GM03348 (cell line): ENCODE measurements at places on chromosomes 1 and 21.

DNA sequence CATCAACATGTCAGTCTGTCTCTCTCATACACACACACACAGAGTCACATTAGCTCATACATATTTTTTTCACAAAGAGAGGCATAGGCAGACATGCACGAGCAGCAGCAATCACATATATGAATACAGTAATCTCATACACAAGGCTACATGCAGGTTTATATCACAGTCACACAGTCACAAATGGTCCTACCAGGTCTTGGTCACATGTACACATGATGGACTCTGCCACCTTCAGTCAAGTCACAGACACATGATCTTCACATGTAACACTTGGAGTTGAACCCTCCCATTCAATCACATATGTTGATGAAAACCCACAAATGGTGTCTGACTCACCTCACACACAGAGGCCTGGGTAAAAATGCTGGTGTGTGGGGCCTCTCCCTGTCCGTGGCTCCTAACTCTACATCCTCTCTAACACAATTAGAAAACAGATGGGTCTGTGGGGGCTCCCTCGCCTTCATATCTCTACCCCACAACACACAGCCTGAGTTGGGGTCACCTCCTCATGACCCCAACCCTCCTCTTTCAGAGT, 27.9 kb downstream of the RIMS3 start:
- no peak for DNase-seq

DNA sequence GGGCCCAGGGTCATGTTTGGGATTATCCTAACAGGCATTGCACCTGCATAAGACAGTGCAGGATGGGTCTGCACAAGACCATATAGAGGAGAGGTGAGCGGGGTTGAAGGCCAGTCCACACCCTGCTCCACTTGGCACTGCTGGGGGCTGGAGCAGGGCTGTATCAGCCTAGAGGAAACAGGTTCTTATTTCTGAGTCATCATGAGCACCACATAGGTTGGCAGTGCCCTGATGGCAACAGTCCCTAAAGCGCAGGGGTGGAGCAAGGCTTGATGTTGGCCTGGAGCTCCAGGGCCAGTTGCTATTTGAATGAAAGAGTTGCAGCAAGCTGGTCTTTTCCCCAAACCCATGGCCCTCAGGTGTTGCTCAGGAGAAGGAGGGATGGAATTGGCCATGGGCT, 29.8 kb upstream of the BMP8B start:
- no peak for DNase-seq

- DNase-seq = no peak
Measured at GRCh38 chr1:108038653-108039236, 73.8 kb upstream of the VAV3 start.

GRCh38 chr1:118388301-118388959, 203.4 kb upstream of the SPAG17 start:
- peak; percentile 5 for DNase-seq

DNA sequence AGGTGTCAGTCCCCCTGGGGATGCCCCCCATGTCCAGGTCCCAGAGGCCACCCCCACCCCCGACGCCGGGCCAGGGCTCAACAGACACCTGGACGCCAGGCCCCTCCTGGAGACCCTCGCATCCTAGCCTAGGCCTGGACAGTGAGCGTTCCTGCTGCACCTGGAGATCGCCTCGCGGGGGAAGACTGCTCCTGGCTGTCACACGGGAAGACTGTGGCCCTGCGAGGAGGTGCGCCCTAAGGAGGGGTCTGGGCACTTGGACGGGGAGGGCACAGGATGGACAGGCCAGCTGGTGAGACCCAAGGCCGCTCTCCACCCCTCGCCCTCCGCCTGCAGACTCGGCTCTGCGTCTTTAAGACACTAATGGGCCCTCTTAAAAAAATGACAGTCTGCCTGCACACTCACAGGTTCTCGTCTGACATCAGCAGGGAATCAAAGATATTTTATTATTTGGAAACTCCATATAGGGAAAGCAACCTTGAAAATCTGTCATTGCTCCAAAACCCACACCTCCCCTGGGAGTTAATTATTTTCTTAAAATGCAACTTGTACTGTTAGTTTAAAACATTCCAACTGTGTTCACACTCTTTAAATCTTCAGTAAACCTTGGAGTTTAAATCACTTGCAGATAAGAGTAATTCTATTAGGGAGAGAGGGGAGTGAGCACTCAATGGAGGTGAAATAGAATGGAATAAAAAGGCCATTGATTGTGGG, 45.6 kb upstream of the ACTRT2 start:
- DNase-seq = no peak

DNA sequence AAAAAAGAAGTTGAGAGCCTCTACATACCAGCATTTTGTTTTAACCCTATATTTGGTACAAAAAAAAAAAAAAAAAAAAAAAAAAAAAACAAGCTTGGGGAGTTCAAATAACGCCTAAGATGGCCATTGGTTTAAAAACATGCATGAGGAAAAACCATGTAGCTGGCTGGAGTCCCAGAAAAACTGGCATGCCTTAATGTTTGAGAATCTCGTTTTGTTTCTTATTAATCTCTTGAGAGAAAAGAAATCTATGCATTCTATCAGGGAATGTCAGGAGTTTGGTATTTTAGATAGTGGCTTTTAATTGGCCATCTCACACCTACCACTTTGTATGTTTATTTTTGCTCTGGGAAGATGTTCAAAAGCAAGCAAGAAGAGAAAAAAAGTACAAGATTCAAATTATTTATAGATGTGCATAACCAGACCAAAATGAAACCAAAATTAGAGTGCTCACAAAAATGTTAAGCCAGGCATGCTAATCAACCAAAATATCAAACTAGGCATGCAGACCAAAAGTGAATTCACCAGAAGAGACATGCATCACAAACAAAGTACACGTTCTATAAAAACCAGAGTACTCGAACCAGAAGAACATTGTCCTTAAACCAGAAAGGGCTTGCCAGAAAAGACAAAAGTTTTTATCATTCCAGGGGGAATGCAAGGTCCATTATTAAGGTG, 156.6 kb downstream of the AK5 start:
- peak; percentile 7 for DNase-seq

- DNase-seq = no peak
Measured at GRCh38 chr1:174965362-174966007, 34.3 kb upstream of the CACYBP start.

DNA sequence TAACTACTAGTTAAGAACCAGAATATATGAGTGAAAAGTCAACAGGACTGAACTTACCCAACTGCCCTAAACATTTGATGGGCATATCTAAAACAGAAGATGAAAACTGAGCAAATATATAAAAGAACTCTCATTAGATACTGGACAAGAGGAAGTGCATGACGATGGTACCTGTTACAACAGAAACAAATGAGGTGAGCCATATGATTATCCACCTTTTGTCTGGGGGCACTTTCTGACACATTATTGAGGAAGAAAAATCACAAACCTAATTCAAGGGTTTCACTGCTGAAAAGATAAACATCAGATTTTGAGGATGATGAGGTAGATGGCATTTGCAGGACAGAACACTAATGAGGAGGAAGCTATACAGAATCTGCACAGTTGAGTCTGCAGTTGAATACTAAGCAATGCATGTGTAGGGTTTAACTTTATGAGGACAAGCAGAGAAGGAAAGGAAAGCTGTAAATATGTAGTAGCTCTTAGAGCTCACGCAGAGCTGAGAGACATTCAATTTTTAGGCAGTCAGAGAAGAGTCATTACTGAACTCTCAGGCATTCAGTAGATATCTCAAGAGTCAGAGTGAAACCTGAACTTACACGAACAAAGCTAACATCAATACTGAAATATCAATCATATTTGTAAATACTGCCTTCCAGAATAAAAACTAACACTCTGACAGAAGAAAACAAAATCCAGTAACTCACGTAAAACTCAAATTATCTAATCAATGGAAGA, 262.1 kb downstream of the AKT3 start:
- no peak for DNase-seq

DNA sequence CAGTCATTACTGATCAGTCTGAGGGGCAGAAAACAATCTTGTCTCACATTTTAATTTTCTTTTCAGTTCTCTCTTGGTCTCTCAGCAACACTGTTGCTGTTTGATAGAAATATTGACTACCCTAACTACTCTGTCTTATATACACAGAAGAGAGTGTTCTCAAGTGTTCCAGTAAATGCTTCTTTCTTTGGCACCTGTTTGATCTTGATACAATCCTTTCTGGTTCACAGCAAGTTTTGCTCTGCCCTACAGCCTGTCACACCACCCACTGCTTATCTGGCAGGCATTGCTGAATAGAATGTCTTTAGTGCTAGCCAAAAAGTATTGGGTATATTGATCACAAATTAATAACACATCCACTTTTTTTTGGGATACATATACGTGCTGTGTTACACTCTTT, 75.7 kb upstream of the WLS start:
- no peak for DNase-seq

DNA sequence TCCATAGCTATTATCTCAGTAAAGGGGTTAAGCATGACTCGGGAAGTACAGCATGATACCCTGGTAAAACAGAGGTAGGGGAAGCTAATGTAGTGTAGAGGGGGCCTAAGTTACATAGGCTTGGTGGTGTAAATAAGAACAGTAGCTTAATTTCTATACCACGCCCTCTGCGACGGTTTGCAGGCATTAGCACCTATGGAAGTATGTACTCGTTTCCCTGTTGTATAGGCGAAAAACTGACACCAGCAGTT, 470 bp upstream of the NAXE start:
- no peak for DNase-seq

GRCh38 chr21:38968887-38969543, 163.3 kb downstream of the ETS2 start:
- no peak for DNase-seq

GRCh38 chr1:227127891-227128290, 187.8 kb downstream of the COQ8A start:
- no peak for DNase-seq

DNA sequence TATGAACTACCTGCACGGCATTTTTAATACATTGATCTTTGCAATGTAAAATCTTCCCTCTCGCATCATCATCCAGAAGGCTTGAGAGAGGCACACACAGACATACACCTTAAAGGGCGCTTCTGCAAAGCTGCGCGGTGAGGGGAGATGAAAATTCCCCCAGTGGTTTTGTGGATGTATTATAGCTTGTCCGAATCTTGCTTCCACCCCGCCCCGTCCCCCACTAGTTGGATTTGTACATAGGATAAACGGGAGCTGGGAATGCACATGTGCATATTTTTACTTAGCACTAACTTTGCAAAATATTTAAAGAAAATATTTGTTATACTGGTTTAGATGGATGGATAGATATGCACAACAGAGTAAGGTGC, 542 bp upstream of the ASTN1 start:
- no peak for DNase-seq

DNA sequence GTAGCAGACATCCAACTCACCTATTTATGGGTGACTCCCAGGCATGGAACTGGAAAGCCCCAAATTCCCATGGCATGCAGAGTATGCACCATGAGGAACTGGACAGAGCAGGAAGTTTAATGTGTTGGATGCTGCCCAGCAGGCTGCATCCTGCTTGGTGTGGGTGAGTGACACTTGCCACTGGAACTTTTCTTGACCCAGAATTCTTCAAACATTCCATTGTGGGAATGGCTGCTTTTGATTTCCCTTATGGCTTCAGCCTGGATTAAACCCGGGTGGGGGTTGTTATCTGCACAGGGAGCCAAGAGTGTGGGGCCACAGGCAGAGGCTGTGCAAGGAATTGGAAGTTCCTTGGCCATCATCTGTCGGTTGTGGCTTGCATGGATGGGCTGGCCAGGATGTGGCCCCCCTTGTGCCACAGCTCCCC, 26.9 kb upstream of the BACE2 start:
- peak; percentile 81 for DNase-seq

- DNase-seq = no peak
Measured at GRCh38 chr1:5709461-5709975, 282.7 kb downstream of the NPHP4 start.

- DNase-seq = no peak
Measured at GRCh38 chr1:207813512-207813881, 61.6 kb downstream of the CD46 start.

- DNase-seq = peak; percentile 48
Measured at GRCh38 chr1:74689621-74690363, 16.2 kb upstream of the ERICH3 start.

GRCh38 chr1:73463873-73464272, 734.1 kb downstream of the LRRIQ3 start:
- DNase-seq = no peak

GRCh38 chr21:36217743-36218142, 61.1 kb downstream of the DOP1B start:
- no peak for DNase-seq

DNA sequence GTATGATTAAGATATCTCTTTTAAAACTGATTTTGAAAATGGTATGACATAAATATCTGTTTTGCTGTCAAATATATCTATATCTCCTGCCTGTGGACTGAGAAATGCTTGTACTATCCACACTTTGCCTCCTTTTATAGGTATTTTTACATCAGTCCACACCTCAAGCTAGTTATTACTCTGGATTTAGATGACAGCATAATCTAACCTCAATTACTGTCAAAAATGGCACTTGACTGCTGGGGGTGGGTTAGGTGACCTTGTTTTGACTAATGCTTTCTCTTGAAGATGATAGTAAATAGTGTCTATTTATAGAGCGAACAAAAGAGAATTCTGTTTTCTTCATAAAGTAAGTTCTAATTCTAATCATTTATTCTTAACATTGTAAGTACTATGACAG, 9.1 kb downstream of the ADGRL2 start:
- DNase-seq = no peak

GRCh38 chr1:101136739-101137138, 100.1 kb upstream of the S1PR1 start:
- DNase-seq = no peak

DNA sequence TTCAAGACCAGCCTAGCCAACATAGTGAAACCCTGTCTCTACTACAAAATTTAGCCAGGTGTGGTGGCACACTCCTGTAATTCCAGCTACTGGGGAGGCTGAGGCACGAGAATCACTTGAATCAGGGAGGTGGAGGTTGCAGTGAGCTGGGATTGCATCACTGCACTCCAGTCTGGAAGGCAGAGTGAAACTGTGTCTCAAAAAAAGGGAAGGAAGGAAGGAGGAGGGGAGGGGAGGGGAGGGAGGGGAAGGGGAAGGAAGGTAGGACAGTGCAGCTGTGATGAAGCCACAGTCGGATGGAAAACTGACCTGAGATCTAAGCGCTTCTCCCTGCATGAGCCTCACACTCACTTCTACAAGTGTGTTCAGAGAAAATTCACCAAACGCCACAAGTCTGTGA, 22.0 kb upstream of the FHAD1 start:
- no peak for DNase-seq

DNA sequence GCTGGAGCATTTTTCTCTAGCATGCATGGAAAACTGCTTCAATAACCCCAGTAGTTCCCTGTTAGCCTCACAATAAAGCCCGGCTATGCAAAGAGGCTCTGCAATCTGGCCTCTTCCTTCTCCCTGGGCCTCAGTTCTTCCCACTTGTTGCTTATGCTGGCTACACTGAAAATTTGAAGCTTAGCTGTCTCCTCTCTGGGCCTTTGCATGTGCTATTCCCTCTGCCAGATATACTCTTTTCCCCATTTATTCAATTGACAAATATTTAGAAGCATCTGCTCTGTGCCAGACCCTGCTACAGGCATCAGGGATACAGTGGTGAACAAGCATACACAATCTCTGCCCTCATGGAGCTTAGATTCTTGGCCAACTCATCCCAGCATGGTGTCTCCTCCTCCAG, 15.3 kb downstream of the CRYBG2 start:
- DNase-seq = no peak
